Stimulated activated CD4-positive, alpha-beta T cell treated with anti-CD3 and anti-CD28 coated beads, Interleukin-2, amount 100 ng/mL, for 24 hours (primary cell): ENCODE measurements at places on chromosomes 3 and 15.

- DNase-seq: no peak
Measured at GRCh38 chr3:88628901-88629300, 478.5 kb upstream of the EPHA3 start.

DNA sequence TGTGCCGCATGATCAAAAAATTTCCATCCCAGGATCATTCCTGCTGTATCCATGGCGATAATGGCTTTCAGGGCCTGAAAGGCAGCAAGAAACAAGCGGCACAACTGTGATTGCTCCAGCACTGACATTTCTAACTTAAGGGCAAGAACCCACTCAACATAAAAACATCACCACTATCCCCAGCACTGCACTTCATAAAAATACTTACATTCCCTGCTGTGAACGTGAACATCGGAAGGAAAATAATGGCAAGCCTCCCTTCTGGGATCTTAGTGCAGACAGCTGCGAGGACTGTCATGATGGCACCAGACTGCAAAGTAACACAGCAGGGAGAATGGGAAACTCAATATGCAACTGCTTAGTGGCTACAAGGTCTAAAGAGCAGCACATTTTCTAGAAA, 8.1 kb upstream of the MAP6D1 start:
- no peak for DNase-seq

DNA sequence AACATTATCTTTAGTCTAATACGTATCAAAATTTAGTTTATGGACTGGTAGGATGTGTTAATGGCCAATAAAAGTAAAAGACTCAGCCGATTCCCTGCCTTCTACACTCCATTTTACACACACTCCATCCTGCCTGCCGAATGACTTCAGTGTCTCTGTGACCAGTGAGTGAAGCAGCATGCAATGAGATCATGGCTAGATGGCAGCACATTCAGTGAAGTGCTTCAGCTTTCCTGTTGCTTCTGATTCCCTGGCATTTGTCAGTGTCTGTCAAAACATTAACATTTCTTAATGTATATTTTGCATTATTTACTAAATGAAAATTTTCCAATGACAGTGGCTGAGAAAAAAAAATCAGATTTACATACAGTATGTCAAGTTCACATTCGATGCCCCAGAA, 412.0 kb downstream of the FHIT start:
- DNase-seq: no peak

GRCh38 chr15:99467853-99468464, 97.8 kb upstream of the MEF2A start:
- DNase-seq: no peak

- no peak for DNase-seq
Measured at GRCh38 chr3:191792580-191792979, 331.6 kb downstream of the PYDC2 start.

DNA sequence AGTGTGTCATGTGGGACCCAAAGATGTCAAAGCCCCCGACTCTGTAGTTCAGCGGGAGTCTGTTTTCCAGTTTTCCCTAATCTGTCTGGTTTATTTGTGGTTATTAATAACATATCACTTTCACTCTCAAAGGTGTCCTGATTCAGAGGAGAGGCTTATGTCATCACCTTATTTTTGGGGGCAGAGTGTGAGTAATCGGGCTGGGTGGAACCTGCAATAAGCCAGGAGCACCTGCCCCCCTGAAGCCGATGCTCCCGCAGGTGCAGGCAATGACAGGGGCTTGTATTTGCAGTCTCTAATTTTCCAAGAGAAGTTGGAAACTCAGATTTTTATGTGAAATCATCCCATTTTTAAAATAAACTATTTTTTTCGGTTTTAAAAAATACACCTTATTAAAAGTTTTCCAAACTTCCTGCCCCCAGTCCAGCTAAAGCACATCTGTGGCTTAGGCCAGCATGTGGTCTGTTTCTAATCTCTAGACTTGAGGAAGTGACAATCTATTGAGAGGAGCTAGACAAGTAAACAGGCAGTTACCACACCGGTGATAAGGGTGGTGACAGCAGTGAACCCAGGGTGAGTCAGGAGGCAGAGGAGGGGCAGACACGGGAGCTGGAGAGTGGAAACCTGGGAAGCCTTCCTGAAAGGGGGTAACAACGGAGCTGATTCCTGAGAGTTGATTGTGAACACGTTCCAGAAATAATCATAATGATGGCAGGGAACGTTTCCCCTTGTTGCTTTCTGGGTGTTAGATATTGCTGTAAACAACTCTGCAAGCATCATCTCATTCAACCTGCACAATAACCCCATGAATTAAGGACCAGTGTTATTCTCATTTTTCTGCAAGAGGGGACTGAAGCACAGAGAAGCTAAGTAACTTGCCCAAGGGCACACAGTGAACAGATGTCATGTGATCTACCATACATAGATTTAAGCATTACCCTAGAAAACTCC, 37.2 kb downstream of the BHLHE40 start:
- DNase-seq: no peak

DNA sequence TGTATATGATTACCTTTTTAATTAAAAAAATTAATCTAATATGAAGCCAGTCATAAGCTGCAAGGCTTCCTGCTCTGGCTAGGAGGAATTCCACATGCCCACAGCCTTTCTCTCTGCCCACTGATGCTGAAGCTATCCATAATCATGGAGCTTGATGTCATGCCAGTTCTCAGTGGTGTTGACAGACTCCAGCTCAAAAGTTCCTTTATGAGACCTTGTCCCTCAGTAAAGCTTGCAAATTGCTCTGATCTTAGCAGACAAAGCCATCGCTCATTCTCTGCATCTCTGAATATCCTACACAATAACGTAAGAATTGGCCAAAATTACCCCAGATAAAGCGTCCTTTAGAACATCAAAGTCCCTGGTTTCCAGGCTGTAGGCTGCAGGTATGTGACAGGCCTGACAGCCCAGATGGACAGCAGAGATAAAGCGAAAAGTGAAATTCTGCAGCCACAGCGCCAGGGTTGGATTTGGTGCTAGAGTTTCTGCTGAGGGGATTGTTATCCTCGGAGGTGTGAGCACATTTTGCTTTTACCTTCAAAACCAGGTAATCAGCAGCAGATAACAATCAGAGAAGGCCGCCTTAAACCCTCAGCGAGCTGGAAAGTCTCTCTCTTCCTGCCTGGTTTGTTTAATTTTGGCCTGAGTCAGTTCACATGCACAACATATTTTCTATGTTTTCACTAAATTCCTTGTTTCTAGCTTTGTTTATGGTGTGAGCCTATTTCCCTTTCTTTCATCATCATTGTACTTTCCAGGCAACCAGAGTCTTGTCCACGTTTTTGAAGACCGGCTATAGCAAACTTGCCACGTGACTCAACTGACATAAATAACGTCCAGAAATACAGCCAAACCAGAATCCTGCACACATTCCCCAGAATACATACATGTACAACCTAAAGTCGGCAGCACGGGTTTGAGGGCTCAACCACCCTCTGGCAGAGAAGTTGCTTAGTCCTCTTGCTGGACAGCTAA, 36.6 kb upstream of the ALDH1A3 start:
- DNase-seq: no peak

- no peak for DNase-seq
Measured at GRCh38 chr3:128050597-128050996, 1.6 kb upstream of the SEC61A1 start.

DNA sequence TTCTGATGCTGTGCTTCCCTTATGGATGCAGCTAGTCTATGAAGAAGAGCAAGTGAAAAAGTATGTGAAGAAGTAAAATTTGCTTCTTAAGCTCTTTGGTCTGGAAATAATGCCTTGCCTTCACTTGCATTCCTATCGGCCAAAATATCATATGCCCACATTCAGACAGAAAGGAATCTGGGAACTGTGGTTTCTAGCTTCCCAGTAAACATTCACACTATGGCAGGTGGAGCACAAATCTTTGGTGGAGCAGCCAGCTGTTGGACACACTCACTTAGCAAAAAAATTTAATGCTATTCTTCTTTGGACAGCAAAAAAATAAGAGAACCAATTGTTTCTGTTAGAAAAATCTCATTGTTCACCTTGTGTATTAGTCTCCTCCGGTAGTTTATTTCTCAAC, 12.3 kb upstream of the COL6A6 start:
- DNase-seq: no peak

- no peak for DNase-seq
Measured at GRCh38 chr3:69983546-69984265, 15.8 kb upstream of the SAMMSON start.

- no peak for DNase-seq
Measured at GRCh38 chr3:14206548-14207177, 28.0 kb downstream of the LSM3 start.

- DNase-seq: no peak
Measured at GRCh38 chr3:172904711-172905373, 154.3 kb downstream of the ECT2 start.

DNA sequence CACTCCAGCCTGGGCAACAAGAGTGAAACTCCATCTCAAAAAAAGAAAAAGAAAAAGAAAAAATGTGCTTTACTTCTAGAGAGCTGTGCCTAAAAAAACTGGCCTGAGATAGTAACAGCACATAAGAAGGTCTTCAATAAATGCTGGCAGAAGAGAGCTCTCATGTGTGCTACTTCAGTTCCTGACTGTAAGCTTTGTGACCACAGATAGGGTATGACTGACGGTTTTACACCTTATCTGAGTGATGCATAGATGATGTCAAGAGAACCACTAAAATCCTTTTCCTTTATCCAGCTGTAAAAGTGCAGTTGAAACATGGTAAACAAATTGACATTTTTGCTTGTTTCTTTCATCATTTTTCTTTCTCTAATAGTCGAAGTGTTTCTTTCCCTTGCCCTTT, 127.9 kb downstream of the C3orf70 start:
- DNase-seq: no peak

GRCh38 chr3:182482705-182483104, 310.6 kb upstream of the ATP11B start:
- DNase-seq: no peak

DNA sequence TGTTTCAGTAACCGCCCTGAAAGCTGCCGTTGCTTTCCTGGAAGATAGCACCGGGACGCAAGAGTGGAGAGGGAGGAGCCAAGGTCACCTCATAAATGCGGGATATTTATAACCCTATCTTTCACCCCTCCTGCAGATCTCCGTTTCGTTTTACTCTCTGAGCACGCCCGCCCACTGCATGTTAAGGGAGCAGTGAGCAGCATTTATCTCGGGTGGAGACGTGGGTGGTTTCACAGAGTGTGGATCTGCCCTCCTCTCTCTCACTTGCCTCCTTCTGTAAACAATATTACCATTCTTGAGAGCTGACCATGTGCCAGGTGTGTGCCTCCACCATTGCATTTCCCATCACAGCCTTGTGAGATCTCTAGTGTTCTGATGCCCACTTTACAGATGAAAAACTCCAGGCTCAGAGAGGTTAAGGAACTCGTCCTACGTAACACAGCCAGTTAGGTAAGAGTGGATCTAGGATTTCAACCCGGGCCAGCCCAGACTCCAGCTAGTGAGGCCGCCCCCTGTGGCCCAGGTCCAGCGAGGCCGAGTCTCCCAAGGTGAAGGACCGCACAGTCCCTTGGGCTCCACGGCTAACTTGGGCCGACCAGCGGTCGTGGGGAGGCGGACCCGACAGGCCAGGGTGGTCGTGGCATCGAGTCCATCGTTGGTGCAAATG, 16.9 kb upstream of the SEMA4B start:
- DNase-seq: peak; percentile 33

- no peak for DNase-seq
Measured at GRCh38 chr3:97957617-97958311, 14.5 kb downstream of the RIOX2 start.

- no peak for DNase-seq
Measured at GRCh38 chr3:127299276-127299675, 11.4 kb upstream of the PRR20G start.

DNA sequence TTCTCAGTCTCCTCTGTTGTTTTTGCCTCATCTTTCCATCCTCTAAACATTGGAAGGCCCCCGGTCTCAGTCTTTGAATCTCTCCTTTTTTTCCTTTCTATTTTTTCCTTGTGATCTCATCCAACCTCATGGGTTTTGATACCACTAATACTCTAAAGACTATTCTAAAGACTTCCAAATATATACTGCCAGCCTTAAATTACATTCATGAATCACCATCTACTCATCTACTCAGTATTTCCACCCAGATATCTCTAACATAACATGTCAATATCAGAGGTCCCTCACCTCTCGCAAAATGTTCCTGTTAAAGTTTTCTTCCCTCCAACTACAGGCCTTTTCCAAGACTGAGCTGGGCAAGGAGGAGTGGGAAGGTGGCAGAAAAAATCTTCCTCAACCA, 282.5 kb upstream of the TTC14 start:
- DNase-seq: no peak

- DNase-seq: no peak
Measured at GRCh38 chr15:63860555-63860954, 26.8 kb upstream of the HERC1 start.

GRCh38 chr3:134384963-134385362, 10.7 kb upstream of the AMOTL2 start:
- no peak for DNase-seq

DNA sequence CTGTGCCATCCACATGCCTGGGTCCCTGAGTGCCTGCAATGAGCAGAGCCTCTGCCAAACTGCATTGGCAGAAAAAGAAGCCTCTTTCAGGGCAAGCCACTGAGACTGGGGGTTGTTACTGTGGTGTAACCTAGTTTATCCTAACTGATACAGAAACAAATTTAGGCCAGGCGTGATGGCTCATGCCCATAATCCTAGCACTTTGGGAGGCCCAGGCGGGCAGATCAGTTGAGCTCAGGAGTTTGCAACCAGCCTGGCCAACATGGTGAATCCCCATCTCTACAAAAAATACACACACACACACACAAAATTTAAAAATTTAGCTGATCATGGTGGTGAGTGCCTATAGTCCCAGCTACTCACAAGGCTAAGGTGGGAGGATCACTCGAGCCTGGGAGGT, 221.6 kb downstream of the TBC1D2B start:
- DNase-seq: no peak

- DNase-seq: peak; percentile 25
Measured at GRCh38 chr3:88150371-88150770, 612 bp downstream of the C3orf38 start.

DNA sequence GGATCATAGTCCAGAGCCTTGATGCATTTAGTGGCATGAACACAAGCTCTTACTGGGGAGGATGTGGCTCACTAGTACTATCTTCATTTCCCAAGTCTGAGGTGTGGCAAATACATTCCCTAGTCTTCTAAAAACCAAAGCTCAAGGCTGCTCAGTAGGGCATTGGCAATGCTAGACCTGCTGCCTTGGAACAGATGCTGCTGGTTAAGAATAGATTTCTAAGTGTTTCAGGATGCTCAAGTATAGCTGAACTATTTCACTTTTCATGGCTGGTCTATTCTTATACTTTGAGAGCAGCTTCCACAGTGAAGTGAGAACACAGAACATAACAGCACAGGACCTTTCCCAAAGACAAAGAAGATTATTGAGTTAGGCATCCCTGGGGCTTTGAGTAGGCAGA, 178.8 kb downstream of the CHST2 start:
- no peak for DNase-seq

DNA sequence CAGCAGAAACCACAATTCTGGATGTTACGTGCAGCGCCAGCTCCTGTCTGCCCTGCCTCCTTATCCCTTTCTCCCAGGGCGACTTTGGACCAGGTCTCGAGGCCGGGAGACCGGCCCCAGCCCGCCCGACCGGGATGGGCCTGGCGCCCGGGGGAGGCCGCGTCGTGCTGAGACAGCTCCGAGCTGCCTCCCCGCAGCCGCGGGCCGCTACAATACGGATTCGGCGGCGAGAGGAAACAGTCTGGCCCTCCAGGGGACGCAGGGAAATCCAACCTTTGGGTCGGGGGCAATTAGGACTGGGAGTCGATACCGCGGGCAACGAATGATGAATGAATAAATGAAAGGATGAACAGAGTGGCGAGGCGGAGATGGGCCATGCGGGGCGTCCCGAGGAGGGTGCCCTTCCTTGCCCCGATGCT, 537 bp downstream of the GRAMD2A start:
- no peak for DNase-seq

- no peak for DNase-seq
Measured at GRCh38 chr3:196192524-196193051, 18.6 kb downstream of the ZDHHC19 start.

GRCh38 chr3:66449411-66449974, 51.3 kb downstream of the LRIG1 start:
- no peak for DNase-seq
